ENCODE measurements at places on chromosomes 16 and 17.

DNA sequence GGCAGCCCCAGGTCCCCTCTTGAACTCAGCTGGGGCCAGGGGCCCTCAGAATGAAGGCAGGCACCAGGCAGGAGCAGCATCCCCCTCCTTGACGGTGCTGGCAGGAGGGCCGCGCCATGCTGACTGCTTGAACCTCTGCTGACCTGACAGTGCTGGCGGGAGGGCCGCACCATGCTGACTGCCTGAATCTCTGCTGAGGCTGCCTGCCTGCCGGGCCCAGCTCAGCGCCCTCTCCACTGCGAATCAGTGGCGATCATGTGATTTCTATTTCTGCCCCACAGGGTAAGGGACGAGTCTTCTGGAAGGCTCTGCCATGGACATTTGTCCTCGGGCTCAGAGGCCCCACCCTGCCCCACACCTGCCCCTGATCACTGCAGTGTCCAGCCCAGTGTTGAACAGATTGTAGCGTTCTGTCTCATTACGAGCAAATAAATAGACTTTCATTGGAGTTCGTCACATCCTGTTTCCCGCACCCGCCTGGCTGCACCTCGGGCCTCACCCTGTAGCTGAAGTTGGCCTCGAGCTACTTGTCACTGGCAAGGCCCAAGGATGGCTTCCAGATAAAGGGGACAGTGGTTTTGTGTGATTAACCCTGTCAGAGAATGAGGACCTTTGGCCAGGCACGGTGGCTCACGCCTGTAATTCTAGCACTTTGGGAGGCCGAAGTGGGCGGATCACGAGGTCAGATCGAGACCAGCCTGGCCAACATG is 8.6 kb downstream of the C16orf90 start:
- peaks cover 16% of the 10 kb centered on the region for H3K36me3 ChIP-seq
- no peak for DNase-seq
- H3K4me1 ChIP-seq: no peaks in the 10 kb centered on the region
- no peak overlapping the region for H3K4me3 ChIP-seq

DNA sequence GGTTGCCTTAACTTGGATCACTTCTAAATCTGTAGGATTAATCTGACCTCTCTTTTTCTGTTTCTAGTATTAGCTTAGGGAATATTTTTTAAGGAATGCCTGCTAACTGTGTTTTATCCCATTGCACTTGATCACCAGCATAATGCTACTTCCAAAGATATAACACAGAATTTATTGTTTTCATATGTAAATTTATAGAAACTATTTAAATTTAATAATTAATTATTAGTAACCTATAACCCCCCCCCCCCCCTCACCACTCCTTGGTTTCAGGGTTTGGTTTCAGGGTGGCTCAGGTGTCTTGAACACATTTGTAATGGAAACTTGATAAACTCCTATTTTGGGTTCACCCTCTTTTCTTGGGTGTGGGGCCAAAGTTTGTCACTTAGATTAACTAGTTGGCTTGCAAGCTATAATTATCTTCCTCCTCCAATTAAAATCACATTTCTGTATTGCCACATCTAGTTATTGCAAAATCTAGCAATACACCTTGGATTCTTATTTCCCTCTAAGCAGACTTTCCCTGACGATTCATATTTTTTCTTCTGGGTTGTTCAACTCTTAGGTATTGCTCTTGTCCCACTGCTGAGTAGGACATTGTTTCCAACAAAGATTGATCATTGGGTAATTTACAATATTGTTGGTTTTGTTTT is 18.3 kb downstream of the KRT12 start:
- H3K4me3 ChIP-seq: no peak overlapping the region
- H3K27ac ChIP-seq: peak overlapping the region; percentile 97
- no peaks in the 10 kb centered on the region for H3K36me3 ChIP-seq
- peaks cover 4% of the 10 kb centered on the region for H3K27me3 ChIP-seq

- no peaks in the 10 kb centered on the region for H3K4me1 ChIP-seq
- H3K36me3 ChIP-seq: peaks cover 14% of the 10 kb centered on the region
- no peak overlapping the region for H3K27ac ChIP-seq
- H3K4me3 ChIP-seq: no peak overlapping the region
- no peak for DNase-seq
- no peaks in the 10 kb centered on the region for H3K27me3 ChIP-seq
Measured at GRCh38 chr17:50380369-50381259, 7.6 kb downstream of the EME1 start.

DNA sequence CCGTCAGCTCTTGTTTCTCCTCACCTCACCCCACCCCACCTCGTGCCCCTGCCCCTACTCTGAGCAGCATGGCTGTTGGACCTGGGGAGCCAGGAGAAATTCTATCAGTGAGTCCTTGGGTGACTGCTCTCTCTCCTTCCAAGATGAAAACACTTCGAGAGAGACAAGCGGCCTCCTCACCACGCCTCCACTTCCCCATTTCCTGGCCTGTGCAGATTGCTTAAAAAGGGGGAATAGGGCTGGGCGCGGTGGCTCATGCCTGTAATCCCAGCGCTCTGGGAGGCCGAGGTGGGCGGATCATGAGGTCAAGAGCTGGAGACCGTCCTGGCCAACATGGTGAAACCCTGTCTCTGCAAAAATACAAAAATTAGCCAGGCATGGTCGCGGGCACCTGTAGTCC is 9.5 kb downstream of the DLX4 start:
- peaks cover 40% of the 10 kb centered on the region for H3K4me1 ChIP-seq
- H3K27ac ChIP-seq: no peak overlapping the region
- H3K27me3 ChIP-seq: peaks cover 67% of the 10 kb centered on the region
- no peak overlapping the region for H3K4me3 ChIP-seq
- H3K36me3 ChIP-seq: no peaks in the 10 kb centered on the region

GRCh38 chr16:67529582-67530012 is 968 bp downstream of the RIPOR1 start:
- peak; percentile 68 for DNase-seq
- H3K27me3 ChIP-seq: peaks cover 20% of the 10 kb centered on the region
- H3K27ac ChIP-seq: peak overlapping the region; percentile 88

GRCh38 chr16:87198328-87198832 is 118.8 kb downstream of the C16orf95 start:
- no peak for DNase-seq
- H3K27ac ChIP-seq: no peak overlapping the region
- H3K4me3 ChIP-seq: no peak overlapping the region
- no peaks in the 10 kb centered on the region for H3K36me3 ChIP-seq
- peaks cover 13% of the 10 kb centered on the region for H3K4me1 ChIP-seq

DNA sequence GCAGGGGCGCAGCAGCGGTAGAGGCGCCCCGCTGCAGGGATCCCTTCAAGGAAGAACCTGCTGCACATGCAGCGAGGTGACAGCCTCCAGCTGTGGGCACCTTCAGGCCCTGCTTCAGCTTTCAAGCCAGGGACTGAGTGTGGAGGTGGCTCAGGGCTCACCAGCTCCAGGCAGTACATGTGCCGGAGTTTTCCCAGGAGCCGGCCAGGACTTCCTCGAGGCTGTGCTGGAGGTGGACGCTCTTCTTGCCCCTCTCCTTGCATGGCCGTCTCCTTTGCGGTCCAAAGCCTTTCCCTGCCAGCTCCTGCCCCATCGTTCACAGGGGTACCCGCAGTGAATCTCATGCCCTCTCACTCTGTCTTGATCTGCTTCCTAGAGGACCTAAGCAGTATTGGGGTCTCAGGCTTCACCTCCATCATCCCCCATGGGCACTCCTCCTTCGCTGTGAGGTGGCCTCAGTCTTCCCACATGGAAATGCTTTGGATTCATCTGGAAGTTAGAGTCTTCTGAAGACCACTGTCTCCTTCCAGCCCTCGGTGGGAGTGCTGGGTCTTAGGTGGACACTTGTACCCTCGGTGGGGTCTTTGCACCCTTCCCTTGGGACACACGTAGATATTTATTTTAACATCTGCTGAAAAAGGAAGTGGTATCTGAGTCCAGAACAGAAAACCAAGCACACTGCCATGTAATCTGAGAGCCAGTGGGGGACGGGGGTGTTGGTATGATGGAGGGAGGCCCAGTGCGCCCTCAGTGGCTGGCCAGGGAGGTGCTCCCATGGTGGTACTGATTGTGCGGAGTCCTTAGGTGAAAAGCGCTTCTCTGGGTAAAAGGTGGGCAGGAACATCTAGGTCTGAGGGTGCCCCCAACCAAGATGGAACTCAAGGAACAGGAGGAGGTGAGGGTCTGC is 7.0 kb downstream of the XYLT2 start:
- no peak overlapping the region for H3K4me3 ChIP-seq
- peaks cover 12% of the 10 kb centered on the region for H3K4me1 ChIP-seq
- H3K27me3 ChIP-seq: no peaks in the 10 kb centered on the region
- peaks cover 12% of the 10 kb centered on the region for H3K36me3 ChIP-seq
- no peak for DNase-seq
- H3K27ac ChIP-seq: no peak overlapping the region

- H3K27ac ChIP-seq: no peak overlapping the region
- peak; percentile 75 for DNase-seq
- peaks cover 57% of the 10 kb centered on the region for H3K27me3 ChIP-seq
- H3K4me1 ChIP-seq: peaks cover 4% of the 10 kb centered on the region
- peak overlapping the region; percentile 85 for H3K4me3 ChIP-seq
Measured at GRCh38 chr17:61409301-61410112, 9.9 kb downstream of the TBX2 start.

- H3K4me1 ChIP-seq: peaks cover 3% of the 10 kb centered on the region
- no peak overlapping the region for H3K4me3 ChIP-seq
- no peaks in the 10 kb centered on the region for H3K36me3 ChIP-seq
- no peak overlapping the region for H3K27ac ChIP-seq
- no peak for DNase-seq
Measured at GRCh38 chr16:11446566-11447119, 101.4 kb downstream of the RMI2 start.

DNA sequence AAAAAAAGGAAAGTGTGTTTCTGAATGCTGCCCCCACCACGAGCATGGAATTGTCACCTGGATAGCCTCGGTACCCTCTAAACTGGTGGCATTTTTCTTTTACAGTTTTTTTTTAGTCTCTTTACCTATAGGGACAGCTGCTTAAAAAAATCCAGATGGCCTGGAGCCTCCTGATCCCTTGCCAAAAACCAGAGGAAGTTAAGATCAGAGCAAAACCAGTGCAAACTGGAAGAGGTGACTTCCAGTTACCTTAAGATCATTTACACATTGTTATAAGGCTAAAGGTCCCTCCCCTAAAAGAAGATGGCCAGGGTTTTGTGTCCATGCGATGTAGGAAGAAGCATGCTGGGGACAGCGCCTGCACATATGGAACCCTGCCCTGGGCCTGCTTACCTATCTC is 3.5 kb downstream of the MEFV start:
- no peaks in the 10 kb centered on the region for H3K4me1 ChIP-seq
- H3K27ac ChIP-seq: no peak overlapping the region
- H3K27me3 ChIP-seq: peaks cover 8% of the 10 kb centered on the region
- DNase-seq: no peak
- H3K36me3 ChIP-seq: no peaks in the 10 kb centered on the region
- H3K4me3 ChIP-seq: no peak overlapping the region

- H3K36me3 ChIP-seq: peaks cover 3% of the 10 kb centered on the region
- peak overlapping the region; percentile 98 for H3K4me3 ChIP-seq
- no peak for DNase-seq
- H3K27me3 ChIP-seq: no peaks in the 10 kb centered on the region
- H3K27ac ChIP-seq: peak overlapping the region; percentile 94
Measured at GRCh38 chr17:49359990-49360795, 1.9 kb downstream of the ZNF652 start.

- H3K27ac ChIP-seq: no peak overlapping the region
- no peaks in the 10 kb centered on the region for H3K27me3 ChIP-seq
Measured at GRCh38 chr17:82978765-82979349, 100.6 kb upstream of the METRNL start.

DNA sequence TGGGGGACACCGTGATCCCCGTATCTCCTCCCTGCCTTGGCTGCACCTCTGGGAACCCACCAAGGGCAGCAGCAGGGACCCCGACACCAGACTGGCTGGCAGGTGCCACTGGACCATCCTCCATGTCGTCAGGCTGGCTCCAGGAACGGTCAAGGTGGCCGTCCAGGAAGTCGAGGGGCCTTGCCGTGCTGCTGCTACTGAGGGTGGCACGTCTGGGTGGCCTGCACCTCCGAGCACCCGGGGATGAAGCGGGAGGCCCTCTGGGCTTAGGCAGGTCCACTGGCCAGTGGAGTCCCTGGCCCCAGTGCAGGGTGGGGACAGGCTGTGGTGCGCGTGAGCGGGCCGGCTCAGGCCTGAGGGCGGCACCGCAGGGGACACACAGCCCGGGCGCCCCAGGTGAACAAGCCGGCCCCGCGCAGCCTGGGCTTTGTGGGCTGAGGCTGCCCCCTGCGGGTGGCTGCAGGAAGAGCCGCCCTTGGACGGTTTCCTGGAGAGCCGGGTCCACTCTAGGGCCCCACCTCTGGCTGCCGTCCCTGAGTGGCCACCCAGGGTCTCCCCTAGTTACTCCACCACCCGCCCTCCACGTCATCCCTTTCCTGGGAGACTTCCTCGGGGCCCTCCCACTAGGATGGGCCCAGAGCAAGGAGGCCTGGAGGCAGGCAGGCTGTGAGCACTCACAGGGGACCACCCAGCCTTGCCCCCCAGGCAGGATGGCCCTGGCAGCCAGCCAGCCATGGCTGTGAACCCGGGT is 42.8 kb upstream of the ZC3H18 start:
- no peaks in the 10 kb centered on the region for H3K36me3 ChIP-seq
- H3K4me1 ChIP-seq: peaks cover 13% of the 10 kb centered on the region
- no peak overlapping the region for H3K27ac ChIP-seq
- H3K4me3 ChIP-seq: no peak overlapping the region
- DNase-seq: peak; percentile 85
- H3K27me3 ChIP-seq: no peaks in the 10 kb centered on the region

GRCh38 chr17:73555199-73555960 is 88.9 kb downstream of the SDK2 start:
- no peaks in the 10 kb centered on the region for H3K36me3 ChIP-seq
- no peak overlapping the region for H3K27ac ChIP-seq
- no peak overlapping the region for H3K4me3 ChIP-seq
- H3K4me1 ChIP-seq: peaks cover 46% of the 10 kb centered on the region
- peaks cover 4% of the 10 kb centered on the region for H3K27me3 ChIP-seq
- DNase-seq: no peak

DNA sequence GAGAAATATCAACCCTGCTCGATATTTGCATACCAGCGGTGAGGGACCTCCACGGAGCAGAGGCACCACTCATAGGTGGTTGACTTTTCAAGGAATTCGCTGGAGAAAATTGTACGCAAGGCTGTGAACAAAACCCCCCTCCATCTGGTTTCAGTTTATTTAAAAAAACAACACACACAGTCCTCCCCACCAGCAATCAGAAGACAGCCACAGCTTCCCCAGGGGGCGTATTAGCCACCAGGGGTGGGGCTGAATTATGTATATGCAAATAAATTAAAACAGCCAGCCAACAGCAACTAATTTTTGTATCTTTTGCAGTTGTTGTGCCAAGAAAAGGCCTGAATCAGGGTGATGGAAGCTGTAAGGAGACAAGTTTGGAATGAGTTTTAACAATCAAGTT is 5.9 kb upstream of the HSD11B2 start:
- peaks cover 42% of the 10 kb centered on the region for H3K27me3 ChIP-seq
- no peaks in the 10 kb centered on the region for H3K36me3 ChIP-seq
- no peak for DNase-seq
- H3K4me1 ChIP-seq: peaks cover 30% of the 10 kb centered on the region

DNA sequence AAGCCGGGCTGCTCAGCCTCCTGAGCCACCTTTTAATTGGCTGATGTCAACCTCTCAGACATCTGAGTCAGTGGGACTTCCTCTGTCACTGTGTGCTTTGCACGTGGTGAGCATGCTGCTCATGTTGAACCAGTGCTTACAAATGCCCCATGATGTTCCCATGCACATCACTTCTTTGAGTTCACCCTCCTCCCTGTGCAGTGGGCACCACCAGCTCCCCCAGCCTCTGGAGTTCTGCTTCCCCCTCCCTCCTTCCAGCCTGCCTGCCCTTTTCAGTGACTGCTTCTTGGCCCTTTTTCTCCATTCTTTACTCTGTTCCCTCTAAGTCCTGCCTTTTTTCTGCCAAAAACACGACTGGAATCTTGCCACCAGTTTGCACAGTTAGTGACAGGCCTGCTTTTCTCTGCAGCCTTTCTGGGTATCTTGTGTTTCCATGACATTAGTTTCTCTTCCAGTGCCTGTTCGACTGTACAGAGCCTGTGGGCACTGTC is 41.6 kb downstream of the USP10 start:
- peaks cover 15% of the 10 kb centered on the region for H3K36me3 ChIP-seq
- H3K27ac ChIP-seq: peak overlapping the region; percentile 43

All from type B pancreatic cell (in vitro differentiated cells).